ENCODE measurements at places on chromosomes 6 and 20.

DNA sequence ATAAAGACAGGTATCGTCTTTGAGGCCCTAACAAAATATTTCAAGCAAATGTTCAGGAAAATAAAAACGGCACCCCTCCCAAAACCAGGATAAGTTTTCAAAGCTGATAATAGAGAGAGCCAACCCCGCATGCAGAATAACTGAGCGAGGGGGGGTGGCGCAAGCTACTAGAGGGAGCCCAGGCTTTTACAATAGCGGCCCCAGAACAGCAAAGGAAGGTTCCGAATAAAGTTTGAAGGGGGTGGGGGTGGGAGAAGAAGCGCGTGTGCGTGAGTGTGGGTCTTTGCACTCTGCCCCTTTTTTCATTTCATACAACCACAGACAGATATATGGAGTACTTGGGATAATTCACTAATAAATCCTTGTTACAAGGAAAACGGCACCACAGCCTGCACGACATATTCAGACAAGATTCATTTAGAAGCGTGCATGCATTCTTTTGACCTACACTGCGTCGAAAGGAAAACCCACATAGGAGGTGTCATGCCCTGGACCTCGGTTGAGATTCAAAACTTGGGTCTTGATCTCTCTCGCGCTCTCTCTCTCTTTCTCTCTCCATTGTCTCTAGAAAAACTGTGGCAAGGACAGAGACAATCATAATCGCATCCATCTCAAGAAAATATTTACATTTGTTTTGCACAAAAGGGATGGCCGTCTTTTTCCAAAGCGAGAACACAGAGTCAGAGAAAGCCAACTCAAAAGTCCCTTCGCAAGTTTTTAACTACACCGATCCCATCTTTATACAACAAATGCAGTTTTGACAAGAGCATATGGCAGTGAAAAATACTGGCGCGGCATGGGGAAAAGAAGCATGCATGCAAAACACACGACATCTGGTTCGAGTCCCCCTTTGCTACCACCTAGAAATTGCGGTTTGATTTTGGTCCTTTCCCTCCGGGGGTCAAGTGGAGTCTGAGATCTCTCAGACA, 1.6 kb downstream of the OLIG3 start:
- no peak for DNase-seq

GRCh38 chr6:44514085-44514484, 126.6 kb downstream of the CDC5L start:
- no peak for DNase-seq

GRCh38 chr6:109655761-109656262, 35.2 kb downstream of the AK9 start:
- no peak for DNase-seq

DNA sequence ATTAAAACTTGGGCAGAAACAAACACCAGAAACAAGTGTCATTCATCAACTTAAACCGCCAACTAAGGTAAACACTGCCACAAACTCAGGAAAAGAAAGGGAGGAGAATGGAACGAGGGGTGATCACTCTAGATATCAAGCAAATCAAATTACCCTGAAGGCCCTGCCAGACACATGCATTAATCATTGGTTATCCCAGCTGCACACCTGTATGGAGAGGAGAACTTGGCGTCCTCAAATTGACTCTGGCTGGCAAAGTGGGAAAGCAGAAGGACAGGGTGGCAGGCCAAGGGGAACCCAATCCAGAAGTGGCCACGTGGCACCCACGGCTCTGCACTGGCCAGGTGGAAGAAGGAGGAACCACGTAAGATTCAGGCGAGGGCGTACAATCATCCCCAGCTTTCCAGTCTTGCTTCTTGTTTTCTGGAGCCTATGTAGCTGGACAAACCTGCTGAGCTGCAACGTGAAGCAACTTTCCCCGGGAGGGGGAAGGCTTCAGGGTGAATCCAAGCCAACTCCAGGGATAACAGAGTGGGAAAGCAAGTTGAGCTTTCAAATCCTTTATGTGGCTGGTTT, 156.2 kb upstream of the JARID2 start:
- peak; percentile 29 for DNase-seq

GRCh38 chr20:53302695-53303412, 290.8 kb downstream of the ZNF217 start:
- no peak for DNase-seq

DNA sequence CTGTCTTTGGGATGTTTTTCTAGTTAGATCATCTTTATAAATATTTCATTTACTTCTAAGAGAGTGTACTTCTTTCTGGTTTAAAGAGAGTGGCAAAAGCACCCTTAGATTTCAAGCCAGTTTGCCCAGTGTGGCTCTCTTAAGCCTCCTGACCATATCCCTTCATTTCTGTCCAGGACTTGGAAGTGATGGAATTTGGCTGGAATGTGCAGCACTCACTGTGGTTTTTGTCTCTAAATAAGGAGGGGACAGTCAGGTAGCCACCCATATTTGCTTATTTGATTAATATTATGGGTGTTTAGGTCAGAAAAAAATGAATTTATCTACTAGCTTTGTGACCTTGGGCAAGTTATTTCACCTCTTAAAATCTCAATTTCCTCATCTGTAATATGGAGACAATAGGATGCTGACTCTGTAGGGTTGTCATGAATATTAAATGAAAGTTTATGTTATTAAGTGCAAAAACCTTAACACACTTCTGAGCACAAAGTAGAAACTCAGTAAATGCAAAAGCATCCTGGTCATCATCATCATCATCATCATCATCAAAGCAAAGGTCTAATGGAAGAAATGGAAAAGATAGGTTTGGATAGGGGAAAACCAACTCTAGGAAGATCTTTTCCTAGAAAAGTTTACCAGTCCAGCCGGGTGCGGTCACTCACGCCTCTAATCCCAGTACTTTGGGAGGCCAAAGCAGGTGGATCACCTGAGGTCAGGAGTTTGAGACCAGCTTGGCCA, 3.1 kb downstream of the CRYBG1 start:
- DNase-seq, result no peak
